GM06990 (cell line): ENCODE measurements at places on chromosomes 3 and 15.

DNA sequence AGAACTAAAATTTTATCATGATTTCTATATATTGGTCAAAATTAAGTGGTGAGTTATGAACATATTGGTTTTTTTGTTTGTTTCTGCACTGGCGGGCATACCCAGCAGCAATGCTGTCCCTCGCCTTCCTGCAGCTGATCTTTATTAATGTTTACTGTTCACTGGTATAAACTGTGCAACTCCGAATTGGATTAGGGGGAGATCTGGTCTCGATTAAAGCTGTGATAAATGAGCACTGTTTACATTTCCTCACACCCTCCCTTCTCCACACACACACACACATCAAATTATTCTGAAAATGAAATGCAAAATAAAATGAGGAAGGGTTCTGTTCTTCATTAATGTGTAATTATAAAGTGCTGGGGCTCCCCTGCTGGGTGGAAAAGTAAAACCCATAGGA lies 48.5 kb upstream of the DAZL start:
- no peak for DNase-seq

DNA sequence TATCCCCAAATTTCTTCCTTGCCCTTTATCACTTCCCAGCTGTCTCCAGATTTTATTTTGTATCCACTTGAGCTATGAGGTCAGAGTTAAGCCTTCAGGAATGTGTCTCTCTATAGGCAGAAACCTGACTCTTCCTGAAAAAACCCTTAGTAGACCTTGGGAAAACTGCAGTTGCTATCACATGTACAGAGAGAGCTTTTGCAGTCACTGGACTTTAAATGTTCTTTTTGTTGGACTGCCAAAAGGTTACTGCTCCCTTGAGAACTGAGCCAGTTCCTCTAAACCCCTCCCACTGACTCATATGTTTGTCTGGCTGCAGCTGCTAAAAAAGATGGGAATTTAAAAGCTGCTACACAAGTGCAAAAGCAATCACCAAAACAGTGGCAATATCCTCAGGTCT lies 169.1 kb upstream of the CCDC54 start:
- no peak for DNase-seq

DNA sequence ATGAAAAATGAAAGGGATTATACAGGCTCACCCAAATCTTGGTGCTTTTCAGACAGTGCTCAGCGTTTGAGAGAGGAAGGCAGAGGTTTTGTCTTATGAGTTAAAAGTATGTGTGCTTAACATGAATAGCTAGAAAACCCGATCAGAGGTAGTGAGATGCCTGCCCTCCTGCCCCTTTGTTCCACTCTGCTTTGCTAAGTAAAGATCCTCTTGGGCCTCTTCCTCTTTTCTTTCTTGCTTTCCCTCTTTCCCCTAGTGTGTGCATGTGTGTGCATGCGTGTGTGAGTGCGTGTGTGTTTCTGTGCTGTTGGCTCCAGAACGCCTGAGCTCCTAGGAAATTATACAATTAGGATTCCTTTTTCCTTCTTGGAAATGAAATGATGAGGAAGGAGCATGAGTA lies 261.3 kb upstream of the NR2E3 start:
- no peak for DNase-seq

DNA sequence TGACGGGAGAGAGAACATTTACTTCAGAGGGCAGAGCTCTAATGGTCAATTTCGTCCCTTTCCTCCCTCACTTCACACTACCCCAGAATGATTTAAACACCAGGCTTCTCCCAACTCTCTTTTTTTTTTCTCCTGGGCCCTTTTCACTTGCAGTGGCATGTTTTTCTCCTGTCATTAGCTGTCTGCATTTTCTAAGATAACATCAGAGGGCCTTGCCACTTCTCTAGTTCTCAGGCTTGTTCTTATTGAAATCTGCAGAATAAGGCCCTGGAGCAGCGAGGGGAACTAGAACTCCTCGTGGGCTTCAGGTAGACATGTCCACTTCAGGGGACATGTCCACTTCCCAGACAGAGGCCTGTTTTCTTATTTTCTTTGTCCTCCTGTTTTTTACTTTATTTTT lies 514.4 kb upstream of the TBL1XR1 start:
- no peak for DNase-seq
